RPMI7951 (cell line): ENCODE measurements at places on chromosomes 7 and 10.

DNA sequence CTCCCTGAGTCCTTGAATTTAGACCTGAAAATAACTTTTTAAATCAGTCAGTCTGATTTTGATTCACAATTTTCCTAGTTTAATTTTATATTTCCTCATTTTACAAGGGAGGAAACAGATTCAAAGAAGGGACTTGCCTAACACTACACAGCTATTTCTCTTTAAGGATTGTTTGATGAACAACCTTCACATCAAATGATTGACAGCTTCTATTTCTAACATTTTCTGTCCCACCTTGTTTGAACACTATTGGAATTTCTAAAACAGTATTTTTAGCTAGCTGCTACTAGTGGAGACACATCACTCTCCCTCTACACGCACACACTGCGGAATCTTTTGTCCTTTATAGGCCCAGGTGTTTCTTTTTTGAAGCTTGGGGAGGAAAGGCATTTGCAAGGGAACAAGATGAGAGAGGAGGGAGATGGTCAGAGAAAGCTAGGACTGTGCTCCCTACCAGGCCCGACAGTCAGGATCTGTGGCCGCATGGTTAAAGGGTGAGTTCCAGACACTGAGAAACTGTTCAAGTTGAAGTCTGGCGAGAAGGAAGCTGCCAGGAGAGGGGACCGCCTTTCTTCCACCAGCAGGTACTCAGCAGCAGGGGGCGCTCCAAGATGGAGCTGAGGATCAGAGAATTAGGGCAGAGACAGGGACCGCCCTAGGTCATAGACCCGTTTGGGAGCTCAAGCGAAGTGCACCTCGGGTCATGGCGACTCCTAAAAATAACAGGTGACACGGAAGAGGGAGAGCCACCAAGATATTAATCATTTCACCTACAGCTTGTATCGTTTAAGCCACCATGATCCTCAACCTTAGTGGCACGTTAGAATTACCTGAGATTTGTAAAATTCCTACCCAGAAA is 49.7 kb downstream of the DNAJC12 start:
- DNase-seq: peak; percentile 17

DNA sequence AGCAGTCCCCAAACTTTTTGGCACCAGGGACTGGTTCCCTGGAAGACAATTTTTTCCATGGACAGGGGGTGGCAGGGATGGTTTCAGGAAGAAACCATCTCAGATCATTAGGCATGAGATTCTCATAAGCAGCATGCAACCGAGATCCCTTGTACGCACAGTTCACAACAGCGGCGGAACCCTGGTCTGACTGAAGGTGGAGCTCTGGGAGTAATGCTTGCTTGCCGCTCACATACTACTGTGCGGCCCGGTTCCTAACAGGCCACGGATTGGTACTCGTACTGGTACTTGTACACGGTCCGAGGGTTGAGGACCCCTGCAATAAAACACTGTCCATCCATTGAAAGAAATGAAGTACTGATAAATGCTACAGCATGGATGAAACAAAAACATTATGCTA is 32.8 kb downstream of the MKRN1 start:
- DNase-seq: no peak

DNA sequence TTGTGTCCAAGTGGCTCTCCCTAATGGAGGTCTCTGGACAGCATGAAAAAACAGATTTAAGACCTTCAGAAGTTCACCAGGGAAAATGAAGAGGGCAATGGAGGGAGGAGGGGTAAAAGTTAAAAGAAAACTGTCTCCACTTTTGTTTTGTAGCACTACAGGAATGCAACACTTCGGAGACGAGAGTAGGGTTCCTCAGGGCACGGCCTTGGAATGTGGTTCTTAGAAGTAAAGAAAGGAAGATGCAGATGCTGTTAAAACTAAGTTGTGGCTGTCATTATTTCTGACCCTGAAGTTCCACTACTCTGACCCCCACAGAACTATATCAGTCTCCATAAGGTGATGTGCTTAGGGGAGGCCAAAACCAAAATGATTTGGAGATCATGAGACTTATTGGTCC is 335.1 kb downstream of the XPNPEP1 start:
- no peak for DNase-seq

DNA sequence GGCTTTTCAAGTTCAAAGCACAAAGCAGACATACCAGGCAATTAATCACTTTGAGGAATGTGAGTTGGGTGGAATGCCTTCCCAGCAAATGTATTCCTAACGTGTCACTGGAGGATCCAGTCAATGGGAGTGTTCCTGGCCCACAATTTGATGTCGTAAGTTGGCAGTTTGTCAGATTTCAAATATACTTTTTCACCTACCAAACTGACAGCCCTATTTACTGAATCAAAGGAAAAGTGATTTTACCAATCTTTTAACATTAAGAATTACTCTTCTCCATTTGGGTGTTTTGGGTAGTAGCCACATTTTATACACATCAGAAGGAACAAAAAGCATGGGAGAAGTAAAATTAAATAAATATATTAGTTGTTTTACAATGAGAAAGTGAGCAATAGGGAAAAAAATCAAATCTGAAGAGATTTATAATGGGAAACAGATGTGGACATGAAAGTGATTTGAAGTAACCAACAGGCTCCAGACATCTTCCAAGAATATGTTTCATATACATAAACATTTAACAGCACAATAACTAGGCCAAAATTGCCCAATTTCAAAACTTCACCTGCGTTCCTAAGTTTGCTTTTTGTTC is 222.9 kb downstream of the MTERF1 start:
- DNase-seq: peak; percentile 6

- DNase-seq: no peak
Observed at GRCh38 chr10:101612086-101612485, 24.0 kb downstream of the DPCD start.

GRCh38 chr7:156145184-156145583 is 332.9 kb upstream of the SHH start:
- DNase-seq: no peak

GRCh38 chr10:85608706-85609105 is 757.9 kb downstream of the GRID1 start:
- DNase-seq: no peak

- peak; percentile 1 for DNase-seq
Observed at GRCh38 chr7:114021135-114021534, 102.3 kb upstream of the PPP1R3A start.

DNA sequence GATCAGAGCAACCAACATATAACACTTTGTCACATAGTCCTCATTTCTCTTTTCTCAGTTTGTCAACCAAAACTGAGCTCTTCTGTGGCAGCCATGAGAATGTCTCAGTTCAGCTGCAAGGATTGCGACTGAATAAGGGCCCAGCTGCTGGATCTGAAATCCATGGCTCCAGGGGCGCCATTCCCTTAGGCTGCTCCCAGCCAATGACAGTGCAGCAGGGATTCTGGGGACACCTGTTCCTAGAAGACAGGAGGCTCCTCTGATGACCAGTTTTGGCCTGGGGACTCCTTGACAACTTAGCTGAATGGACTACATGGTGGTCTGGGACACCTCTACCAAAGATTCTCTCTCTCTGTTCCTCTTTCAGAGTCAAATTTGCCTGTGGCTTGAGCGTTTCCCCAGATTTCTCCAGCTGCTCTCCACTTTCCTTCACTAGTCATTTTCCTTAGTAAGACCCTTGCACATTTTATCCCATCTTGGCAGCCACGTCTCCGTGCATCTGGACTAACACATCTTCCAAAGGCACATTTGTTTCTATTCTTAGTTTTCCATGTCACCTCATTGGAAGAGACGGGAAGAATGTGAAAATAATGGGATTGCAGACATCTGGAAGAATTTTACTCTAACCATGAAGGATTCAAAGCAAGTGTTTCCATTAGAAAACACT is 28.1 kb upstream of the KIF5B start:
- peak; percentile 35 for DNase-seq

DNA sequence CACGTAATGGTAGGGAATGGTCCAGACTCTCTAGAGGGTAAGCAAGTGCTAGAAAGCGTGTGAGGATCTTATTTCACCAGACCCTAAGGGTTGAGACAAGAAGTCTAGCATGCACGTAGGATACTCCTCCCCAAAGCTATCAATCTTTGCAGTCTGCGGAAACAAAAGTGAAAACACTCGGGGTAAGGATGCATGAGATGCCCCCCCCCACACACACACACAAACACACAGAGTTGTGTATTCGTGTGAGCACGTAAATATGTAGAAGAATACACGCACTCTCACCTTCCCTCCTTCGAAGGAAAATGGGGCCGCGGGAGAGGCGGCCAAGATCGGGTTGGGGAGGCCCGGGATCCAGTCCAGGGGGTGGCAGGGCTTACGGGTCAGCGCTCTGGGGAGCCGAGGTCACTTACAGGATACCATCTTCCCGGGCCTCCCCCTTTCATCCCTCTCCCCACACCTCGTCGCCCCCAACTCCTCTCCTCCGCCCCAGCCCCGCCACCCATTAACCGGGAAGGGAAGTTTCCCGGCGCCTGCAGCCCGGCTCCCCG is 455 bp downstream of the CUL2 start:
- peak; percentile 49 for DNase-seq

GRCh38 chr7:108345710-108346336 is 110.4 kb downstream of the NRCAM start:
- no peak for DNase-seq

DNA sequence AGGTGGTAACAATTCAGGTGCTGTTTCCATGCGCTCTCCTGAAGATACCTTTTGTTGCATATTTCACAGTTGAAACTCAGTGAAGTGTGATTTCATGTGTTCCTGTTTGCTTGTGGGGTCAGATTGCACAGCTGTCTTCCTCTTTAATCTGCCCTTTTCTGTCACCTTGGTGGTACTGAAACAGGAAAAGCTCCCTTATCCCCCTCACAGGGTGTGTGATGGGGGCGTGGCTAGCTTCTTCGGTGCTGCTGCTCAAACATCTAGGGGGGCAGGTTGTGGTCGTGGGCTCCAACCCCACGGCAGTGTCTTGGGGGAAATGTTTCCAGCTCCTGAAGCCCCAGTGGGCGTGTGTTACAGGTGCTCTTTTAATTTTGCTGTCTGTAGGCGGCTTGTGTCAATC is 107.4 kb upstream of the KLF14 start:
- no peak for DNase-seq

- DNase-seq: no peak
Observed at GRCh38 chr7:7223250-7223649, 40.9 kb downstream of the C1GALT1 start.

- no peak for DNase-seq
Observed at GRCh38 chr10:117547016-117547715, 4.6 kb downstream of the EMX2 start.

DNA sequence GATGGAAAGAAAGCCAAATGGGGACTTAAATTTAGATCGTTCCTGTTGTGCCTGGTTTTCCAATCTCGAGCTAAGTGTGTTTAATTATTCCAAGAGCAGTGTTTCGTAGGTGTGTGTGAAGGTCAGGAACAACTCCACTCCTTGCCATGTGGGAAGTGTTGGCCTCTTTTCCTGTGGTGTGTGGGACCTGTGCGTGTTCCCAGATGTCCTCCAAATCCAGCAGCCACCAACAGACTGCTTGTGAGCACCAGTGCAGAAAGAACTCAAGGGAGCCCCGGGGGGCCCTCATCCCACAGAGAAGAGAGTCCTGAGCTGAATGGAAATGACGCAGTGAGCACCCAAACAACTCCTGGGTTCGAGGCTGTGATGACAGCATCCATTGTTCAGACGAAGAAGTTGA is 227.7 kb downstream of the TMEM178B start:
- no peak for DNase-seq

GRCh38 chr7:99002148-99002826 is 124.0 kb downstream of the TRRAP start:
- no peak for DNase-seq

- DNase-seq: no peak
Observed at GRCh38 chr10:68238371-68238770, 6.5 kb upstream of the ATOH7 start.

- DNase-seq: no peak
Observed at GRCh38 chr7:128000854-128001265, 30.4 kb downstream of the LRRC4 start.

- DNase-seq: peak; percentile 98
Observed at GRCh38 chr7:131027287-131027773, 293.3 kb upstream of the KLF14 start.

- DNase-seq: no peak
Observed at GRCh38 chr10:97435211-97435610, 9.2 kb downstream of the PGAM1 start.

DNA sequence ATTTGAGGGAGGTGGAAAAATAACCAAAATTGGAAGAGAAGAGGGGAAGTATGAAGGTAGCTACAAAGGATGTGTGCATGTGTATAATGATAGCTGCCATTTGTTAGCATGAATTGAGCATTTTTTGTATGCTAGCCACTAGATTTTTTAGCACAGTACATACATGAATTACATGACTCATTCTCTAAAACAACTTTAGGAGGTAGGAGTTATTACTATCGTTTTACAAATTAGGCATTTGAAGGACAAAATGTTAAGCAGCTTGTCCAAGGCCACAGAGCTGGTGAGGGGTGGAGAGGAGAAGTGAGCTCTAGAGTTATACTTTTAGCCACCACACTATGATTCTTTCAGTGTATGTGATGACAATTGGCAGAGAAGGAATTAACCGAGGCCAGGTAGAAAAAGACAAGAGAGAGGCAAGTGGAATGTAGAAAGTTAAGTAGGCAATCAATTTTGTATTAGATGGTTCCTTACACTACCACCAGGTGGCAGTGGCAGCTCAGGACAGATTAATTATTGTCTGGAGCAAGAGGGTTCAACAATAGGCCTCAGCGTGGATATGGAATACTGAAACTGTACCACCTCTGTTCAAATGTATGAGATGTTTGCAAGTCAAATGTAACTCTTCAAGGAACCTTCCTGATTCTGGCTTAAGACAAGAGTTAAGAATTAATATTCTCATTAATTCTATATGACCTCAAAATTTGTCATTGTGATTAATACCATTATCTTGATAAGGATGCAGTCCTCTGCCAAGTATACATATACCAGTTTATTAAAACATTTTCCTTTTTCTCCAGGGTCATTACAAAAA is 128.0 kb downstream of the MBL2 start:
- DNase-seq: peak; percentile 44

DNA sequence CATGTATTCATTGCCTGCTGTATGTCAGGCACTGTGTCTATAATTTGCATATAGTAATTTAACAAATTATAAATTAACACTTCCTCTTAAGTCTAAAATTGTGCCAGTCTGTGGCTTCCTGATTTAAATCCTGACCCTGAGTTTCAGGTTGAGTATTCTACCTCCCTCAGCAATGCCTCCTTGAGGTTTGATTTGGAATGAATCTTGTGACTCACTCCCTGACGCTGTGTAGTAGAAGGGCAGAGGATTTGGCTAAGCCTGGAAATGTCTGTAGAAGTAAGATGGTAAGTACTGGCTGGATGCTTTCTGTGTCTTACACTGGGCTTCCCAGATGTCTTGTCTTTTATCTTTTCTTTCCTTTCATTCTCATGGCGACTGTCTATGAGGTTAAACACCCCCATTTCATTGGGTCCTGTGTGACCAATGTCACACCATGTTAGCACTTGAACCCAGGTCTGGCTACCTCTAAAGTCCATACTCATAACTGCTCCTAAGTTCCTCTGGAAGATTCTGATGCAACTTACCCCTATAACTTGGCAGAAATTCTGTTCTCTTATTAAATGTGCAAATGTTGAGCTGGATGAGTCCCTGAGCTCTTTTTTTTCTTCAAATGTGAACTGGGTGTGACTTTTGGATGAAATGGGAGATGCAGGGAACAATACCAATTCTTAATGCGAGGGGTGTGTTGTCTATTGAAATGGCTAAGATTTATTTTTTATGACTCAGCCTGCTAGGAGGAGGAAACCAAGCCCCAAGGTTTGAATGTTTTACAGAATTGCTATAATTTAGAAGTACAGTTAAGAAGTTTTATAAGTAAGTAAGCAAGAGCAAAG is 48.5 kb downstream of the PLCE1 start:
- peak; percentile 2 for DNase-seq
